GM12864 (cell line): ENCODE measurements at places on chromosomes 11 and 22.
A peak's percentile ranks its signal among the peaks of the same experiment; 100 is the strongest.

DNA sequence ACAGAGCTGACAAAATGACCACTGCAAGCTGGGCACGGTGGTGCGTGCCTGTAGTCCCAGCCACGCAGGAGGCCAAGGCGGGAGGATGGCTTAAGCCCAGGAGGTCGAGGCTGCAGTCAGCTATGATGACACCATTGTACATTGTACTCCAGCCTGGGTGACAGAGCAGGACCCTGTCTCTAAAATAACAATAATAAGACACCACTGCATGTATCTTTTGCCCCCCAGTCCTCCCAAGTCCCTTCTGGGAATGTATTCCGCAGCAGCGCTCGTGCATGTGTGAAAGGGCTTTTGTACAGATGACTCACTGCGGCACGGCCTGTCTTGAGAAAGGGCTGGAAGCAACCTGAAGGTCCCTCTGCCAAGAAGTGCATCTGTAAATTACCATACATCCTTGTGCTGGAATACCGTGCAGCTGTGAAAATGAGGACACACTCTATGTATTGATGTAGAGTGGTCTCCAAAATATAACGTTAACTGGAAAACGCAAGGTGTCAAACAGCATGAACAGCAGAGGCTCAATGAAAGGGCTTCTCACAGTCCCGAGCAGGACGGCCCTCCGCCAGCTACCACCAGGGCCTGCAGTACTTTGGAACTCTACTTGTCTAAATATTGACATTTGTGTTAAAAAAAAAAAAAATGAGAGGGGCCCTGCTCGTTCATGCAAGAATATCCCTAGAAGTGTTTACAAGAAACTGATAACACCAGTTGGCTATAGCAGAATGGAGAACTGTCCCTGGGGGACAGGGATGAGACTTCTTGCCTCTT lies 9.0 kb upstream of the CDC42EP2 start:
- DNase-seq: no peak

- DNase-seq: no peak
Measured at GRCh38 chr11:86046116-86046515, 22.8 kb downstream of the PICALM start.

DNA sequence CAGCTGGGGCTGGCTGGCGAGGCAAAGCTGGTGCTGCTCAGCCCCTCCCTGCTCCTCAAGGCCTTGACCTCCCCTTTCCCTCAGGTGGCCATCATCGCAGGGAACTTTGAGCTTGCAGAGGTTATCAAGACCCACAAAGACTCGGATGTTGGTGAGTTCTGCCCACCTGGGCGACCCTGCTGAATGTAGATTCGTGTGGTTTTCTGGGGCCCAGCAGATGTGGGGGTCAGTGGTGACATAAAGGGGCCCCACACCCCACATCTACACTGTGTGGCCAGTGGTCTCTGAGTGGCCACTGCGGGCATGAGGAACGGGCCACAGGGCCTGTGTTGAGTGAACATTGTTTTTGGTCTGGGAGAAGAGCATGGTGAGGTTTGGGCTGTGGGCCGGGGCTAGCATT lies 11.9 kb downstream of the SHANK3 start:
- DNase-seq: no peak

DNA sequence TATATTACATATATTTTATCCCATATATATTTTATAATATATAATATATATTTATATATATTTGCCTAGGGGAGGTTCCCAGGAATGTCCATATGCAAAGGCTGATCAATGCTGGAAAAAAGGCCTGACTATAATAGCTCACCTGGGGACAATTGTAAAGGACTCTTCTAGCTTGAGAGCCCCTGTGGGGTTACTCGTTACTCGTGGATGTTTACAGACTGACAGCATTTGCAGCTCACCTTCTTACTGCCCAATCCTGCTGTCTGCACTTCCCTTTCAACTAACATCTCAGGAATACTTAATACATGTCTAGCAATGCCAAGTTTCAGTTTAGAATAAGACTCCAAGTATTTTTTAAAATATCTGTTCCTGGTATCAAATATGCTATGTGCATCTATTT lies 1365.4 kb upstream of the RAG2 start:
- DNase-seq: no peak

- DNase-seq: no peak
Measured at GRCh38 chr11:17218403-17218802, 10.6 kb upstream of the PIK3C2A start.

GRCh38 chr11:112175599-112175952 lies 264 bp downstream of the BCO2 start:
- no peak for DNase-seq

GRCh38 chr22:29308791-29309262 lies 2.4 kb downstream of the GAS2L1 start:
- DNase-seq: no peak

GRCh38 chr11:57482782-57483561 lies 22.6 kb downstream of the RTN4RL2 start:
- DNase-seq: no peak

DNA sequence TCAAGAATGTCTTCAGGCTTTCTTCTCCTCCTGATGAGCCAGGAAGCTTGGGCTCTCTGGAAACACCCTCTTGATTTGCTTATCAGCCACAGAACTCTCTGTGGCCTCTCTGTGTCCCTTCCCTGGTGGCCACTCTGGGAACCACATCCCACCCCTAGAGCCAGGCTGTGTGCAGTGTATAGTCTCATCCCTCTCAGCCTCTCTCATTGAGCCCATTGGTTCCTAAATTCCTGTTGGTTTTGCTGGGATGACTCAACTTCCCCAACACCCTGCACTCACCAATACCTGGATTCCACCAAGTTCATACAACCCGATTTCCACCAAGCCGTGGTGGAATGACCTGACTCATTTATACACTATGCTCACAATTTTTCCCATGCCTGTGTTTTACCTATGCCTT lies 5.2 kb downstream of the IRAG1 start:
- no peak for DNase-seq

- DNase-seq: peak; percentile 41
Measured at GRCh38 chr11:46560300-46560991, 33.4 kb downstream of the AMBRA1 start.
